ENCODE measurements at places on chromosomes 3 and 15. TPM values are rescaled to one million over a fixed set of nuclear protein-coding genes. Genes with fewer than 3 reads are reported as not detected.

ZCWPW2 gene
- 0.81 TPM for total RNA-seq

TCAIM gene
- 32.1 TPM for total RNA-seq

DNA sequence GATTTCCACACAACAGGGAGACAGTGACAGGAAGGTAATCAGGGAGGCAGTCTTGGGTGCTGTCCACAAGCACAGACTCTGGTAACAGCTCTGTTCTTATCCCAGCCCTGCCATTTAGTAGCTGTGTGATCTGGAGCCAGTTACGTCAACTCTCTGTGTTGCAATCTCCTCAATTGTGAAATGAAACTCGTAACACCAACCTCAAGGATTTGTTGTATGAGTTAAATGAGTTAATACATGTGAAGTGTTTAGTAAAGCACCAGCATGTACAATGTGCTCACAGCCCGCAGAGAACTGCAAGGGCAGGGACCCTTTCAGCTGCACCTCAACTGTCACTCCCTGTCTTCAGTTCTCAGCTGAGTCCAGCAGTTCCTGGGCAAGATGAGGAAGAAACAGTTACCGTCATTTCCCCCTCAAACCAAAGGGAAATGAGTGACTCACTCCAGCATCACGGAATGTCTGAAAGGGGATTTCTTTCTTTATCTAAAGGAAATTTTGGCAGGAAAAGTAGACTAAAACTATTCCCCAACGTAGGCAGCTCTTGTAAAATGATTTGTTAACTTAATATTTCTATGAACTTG lies 39.9 kb upstream of the MB21D2 start:
- DNase-seq, result peak; percentile 2

CHST14 gene
- 21.0 TPM for total RNA-seq

BMF gene
- total RNA-seq, result 32.5 TPM

GRCh38 chr3:73773233-73773632 lies 148.5 kb upstream of the PDZRN3 start:
- no peak for DNase-seq

DNA sequence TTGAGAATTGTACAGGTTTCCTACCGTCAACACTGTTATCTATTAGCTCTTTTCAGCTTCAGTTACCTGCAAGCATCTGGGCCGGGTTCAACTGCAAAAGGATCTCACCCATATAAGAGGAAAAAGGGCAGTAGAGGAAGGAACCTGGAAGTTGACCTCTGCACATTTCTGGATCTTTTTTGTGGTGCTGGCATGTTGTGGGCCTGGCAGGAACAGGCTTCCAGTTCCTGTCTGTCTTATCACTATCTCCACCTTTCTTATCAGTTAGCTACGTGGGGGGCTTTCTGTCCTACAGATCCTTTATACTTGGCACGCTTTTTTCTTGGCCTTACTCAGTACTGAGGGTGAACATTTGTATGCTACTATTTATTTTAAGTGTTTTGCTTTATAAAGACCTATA lies 42.2 kb upstream of the TJP1 start:
- DNase-seq, result no peak

- no peak for DNase-seq
Observed at GRCh38 chr3:162435750-162436149, 939.1 kb downstream of the OTOL1 start.

DNA sequence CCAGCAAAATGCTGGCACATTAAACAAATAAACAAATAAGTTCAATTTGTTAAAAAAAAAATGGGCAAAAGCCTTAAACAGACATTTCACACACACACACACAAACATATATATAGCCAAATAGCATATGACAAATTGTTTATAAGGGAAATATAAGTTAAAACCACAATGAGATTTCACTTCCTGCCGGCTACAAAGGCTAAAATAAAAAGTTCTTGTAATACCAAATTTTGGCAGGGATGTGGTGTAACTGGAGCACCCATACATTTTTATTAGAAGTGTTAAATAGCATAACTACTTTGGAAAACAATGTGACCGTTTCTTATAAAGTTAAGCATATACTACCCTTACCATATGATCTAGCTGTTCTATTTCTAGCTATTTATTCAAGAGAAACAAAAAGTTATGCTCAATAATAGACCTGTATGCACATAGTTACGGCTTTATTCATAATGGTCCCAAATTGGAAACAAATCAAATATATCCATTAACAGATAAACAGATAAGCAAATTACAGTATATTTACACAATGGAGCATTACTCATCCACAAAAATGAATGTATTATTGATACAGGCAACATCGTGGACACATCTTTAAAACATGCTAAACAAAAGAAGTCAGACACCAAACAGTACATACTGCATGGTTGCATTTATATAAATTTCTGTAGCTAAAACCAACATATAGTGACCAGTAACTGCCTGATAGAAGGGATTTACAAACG lies 93.9 kb downstream of the EOMES start:
- no peak for DNase-seq

DNA sequence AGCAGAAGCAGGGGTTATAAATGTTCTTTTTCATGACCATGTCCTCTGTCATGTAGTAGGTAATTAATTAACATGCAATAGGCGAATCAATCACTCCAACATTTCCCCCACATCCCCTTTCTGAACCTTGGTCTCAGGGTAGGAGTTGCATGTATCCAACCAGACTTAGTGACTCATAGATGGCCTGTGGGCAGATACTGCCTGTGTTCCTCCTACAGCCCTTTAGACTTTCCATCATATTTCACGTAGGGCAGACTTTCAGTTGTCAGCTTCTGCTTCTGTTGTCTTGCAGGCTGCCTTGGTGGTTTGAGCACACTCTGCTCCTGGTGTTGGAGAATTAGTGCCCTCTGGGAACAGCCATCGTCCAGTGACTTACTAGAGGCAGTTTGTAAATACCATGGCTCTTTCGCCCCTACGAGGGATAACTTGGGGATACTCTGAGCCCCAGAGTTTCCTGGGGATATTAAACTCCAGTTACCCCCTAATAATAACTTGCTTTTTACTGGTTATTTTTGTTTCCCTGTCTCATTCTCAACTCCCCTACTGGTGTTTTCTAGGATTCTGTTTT lies 244.4 kb downstream of the EDEM1 start:
- no peak for DNase-seq

- DNase-seq, result no peak
Observed at GRCh38 chr3:10274601-10275000, 18.1 kb downstream of the GHRL start.

- DNase-seq, result no peak
Observed at GRCh38 chr3:23691357-23691895, 114.3 kb upstream of the UBE2E1 start.

PTPN23 gene
- total RNA-seq, result 32.2 TPM

CKMT1B gene
- total RNA-seq, result not detected

GRCh38 chr3:134239538-134239937 lies 11.1 kb downstream of the RYK start:
- DNase-seq, result no peak

GREM1 gene
- 0.42 TPM for total RNA-seq
